Stimulated activated CD8-positive, alpha-beta memory T cell treated with anti-CD3 and anti-CD28 coated beads, Interleukin-15, amount 100 ng/mL, for 4 hours (primary cell): ENCODE measurements at places on chromosomes 13 and 19.
A peak's percentile ranks its signal among the peaks of the same experiment; 100 is the strongest.

DNA sequence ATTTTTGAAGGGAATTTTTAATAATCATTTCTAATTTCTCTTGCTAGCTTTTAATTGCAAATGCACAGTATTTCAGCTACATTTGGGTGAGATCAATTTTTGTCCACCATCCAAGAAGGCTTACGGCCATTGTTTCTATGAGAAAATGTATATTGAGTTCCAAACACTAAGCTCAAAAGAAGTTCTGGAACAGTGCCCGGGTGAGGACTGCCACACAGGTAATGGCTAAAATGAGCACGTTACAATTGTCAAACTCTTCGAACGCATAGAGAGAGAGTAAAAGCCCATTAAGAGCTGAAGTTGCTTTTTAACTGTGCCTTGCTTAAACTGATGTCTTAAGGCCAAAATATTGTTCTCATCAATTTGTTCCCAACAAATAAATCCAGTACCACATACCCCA is 755.0 kb downstream of the DIAPH3 start:
- DNase-seq: no peak

GRCh38 chr19:48625891-48626327 is 6.6 kb downstream of the SPHK2 start:
- no peak for DNase-seq

- no peak for DNase-seq
These were observed 401.7 kb upstream of the HTR2A start for GRCh38 chr13:47298506-47298905.

DNA sequence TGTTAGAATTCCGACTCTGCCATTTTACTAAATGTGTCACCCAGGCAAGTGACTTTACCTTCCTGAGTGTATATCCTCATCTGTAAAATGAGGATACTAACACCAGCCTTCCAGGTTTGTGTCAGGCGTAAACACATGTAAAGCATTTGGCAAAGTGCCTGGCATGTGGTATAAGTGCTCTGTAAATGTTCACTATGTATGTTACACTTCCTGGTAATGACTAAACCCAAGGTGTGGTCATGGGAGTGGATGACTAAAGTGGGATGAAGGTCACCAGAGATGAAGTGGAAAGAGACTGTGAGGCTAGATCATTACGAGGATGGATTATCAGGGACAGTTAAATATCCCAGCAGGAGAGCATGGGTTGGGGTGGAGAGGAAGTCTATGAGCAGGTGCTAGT is 25.6 kb downstream of the DEDD2 start:
- DNase-seq: no peak

- no peak for DNase-seq
These were observed 227.4 kb downstream of the ABCC4 start for GRCh38 chr13:95073747-95074311.

DNA sequence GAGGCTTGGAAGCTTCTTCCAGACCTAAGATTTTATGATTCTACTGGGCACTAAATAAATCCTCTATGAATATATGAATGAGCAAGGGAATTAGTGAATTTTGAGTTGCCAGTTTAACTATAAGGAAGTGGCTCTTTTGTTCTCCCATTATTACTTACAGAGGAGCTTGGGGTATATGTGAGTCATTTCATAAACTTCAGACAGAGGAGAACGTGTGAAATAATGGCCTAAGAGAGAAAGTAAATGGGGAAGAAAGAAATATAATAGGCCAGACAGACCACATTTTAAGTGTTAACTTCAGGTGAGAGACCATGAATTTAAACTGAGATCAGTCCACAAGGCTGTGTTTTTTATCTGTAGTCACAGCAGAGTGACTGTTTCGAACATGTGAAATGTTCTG is 570.9 kb downstream of the GPC6 start:
- DNase-seq: no peak

DNA sequence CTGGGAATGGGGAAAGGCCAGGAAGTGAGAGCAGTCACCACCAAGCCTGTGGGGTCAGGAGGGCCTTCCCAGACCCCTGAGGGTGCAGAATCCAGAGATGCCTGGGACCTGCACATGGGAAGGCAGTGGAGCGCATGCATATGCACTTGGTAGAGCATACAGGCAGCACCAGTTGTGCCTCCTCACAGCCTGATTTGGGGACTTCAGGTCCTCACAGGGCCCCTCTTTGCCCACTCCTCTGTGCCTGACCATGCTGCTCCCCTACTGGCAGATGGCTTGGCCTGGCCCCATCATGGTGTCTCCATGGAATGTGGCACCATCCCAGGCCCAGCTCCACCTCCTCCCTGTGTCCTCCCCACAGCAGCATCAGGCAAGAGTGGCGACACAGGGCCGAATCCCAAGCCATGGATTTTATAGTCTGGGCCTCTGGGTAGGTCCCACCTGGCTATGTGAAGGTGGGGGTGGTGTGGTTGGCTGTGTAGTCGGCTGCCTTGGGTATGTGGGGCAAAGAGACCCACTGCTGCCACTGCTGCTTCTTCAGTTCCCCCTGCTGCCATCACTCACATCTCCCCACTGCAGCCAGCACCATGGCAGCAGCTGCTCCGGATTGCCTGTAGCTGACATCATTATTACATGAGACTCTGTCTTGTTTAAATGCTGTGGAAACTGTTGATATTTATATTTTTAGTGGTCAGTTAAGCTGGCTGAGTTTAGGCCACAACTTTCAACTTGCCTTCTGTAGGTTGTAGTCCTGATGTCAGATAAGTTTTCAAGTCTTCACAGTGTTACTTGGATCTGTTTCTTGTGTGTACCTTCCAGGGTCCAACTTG is 247.0 kb downstream of the GPC6 start:
- DNase-seq: no peak

DNA sequence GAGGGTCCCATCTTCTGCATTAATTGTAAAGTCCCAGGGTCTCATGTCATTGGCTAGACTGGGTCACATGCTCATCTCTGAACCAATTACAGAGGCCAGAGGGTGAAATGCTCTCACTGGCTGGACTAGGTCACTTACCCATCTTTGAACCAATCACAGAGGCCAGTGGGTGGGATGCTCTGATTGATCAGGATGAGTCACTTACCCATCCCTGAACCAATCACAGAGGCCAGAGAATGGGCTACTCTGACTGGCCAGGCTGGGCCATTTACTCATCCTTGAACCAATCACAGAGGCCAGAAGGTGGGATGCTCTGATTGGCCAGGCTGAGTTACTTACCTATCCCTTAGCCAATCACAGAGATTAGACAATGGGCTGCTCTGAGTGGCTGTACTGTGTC is 5.3 kb downstream of the MISP start:
- DNase-seq: no peak

DNA sequence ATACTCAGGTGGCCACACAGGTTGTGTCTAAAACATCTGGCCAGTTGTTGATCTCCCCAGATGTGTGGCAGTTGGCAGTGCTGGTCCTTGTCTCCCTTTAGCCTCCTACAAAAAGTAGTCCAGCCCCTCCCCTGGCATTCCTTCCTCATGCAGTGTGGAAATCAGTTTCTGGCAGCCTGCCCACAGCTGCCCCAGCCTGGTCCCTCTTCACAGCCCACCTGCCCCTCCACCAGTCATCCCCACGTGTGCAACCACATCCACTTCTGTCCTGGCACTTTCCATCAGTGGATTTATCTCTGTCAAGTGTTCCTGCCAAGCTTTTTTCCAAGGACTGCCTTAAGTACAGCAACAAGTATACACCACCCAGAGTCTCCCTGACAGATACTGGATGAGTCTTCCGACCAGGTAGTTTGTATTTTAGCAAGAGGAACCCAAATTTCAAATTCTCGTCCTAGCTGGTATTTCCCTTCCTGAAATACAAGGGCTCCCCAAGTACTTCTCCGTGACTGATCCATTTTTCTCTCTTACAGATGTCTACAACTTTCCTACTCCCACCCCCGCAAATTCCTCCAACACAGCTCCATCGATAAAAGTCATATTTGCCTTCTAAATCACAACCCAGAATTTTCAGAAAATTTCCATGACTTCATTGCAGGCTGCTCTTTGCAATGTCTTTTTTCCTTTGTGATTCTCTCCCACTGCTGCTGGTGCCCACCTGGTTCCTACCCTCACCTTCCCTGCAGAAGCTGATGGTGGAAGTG is 313.5 kb downstream of the FOXO1 start:
- DNase-seq: no peak

GRCh38 chr19:3521104-3521445 is 15.0 kb downstream of the FZR1 start:
- DNase-seq: no peak

GRCh38 chr13:58992478-58993042 is 1171.2 kb downstream of the DIAPH3 start:
- no peak for DNase-seq

GRCh38 chr13:27289011-27289665 is 18.5 kb downstream of the RASL11A start:
- no peak for DNase-seq

GRCh38 chr13:80386002-80386401 is 45.1 kb upstream of the SPRY2 start:
- no peak for DNase-seq

DNA sequence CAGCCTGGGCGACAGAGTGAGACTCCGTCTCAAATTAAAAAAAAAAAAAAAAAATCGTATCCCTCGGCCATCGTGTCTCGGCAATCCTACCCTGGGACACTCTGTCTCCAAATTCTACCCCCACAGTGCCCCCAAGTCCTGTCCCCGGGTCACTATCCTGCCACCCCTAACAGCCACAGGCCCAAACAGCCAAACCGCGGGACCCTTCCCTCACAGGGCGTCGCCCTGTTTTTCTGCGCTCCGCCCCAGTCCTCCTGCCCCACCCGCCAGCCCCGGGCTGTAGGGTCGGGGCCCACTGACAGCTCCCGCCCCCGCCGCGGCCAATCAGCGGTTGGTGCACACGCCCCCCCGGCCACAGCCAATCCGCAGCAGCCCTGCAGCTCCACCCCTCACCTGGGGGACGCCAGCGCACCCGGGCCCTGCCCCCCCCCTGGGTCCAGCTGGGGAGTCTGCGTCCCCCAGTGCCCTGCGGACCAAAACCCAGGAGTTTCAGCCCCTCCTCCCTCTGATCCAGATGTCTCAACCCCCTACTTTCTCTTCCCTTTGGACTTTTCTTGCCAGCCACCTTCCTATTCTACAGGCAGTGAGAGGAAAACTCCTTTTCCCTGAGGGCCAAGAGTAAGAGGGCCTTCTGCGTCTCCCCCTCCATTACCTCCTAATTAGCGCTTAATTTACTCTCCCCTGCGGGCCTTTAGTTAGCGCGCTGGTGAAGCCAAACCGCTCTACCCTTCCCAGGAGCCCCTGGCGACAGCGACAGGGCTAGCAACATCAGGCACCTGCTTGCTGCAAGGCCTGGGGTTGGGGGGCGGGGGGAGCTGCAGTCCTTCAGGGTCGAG is 1.5 kb upstream of the BCAT2 start:
- peak; percentile 17 for DNase-seq

GRCh38 chr13:19957320-19958154 is 990 bp upstream of the ZMYM2 start:
- DNase-seq: peak; percentile 86

GRCh38 chr19:23249911-23250649 is at the start of gene ZNF724:
TSS of gene ZNF724 (minus strand) at chr19:23250394. CDS start at chr19:23250242, 152 bp downstream.
- peak; percentile 71 for DNase-seq

DNA sequence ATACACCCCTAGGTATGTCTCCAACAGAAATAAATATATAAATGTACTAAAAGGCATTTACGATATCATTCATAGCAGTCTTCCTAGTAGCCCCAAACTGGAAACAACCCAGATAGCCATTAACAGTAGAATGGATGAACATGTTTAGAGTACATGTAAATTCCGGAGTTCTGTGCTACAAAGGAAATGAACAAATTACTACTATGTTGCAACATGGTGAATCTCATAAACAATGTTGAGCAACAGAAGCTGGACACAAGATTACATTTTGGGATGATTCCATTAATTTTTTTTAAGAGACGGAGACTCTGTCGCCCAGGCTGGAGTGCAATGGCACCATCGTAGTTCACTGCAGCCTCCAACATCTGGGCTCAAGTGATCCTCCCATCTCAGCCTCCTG is 5.9 kb upstream of the SLC7A10 start:
- no peak for DNase-seq

DNA sequence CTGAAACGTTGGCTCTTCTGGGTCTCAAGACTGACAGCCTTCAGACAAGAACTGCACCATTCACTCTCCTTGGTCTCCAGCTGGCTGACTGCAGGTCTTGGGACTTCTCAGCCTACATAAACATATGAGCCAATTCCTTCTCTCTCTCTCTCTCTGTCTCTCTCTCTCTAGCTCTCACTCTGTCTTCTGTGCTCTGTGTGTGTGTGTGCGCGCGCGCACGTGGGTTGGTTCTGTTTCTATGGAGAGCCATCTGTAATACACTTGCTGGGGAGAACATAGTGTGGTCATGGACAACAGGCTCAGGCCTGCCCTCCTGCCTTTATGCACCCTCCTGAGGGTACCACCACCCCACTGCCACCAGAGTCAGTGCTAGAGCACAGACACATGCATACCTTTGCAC is 13.7 kb upstream of the SERPINE3 start:
- DNase-seq: no peak

DNA sequence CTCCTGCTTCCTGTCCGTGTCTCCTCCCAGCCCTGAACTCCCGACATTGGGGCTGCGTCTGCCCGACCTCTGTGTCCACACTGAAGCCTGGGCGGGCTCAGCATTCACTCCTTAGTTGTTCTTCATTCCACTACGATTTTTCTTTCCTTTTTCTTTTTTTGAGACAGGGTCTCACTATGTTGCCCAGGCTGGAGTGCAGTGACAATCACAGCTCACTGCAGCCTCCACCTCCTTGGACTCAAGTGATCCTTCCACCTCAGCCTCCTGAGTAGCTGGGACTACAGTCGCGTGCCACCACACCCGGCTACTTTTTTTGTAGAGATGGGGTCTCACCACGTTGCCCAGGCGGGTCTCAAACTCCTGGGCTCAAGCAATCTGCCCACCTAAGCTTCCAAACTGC is 23.5 kb upstream of the SIGLEC11 start:
- no peak for DNase-seq

DNA sequence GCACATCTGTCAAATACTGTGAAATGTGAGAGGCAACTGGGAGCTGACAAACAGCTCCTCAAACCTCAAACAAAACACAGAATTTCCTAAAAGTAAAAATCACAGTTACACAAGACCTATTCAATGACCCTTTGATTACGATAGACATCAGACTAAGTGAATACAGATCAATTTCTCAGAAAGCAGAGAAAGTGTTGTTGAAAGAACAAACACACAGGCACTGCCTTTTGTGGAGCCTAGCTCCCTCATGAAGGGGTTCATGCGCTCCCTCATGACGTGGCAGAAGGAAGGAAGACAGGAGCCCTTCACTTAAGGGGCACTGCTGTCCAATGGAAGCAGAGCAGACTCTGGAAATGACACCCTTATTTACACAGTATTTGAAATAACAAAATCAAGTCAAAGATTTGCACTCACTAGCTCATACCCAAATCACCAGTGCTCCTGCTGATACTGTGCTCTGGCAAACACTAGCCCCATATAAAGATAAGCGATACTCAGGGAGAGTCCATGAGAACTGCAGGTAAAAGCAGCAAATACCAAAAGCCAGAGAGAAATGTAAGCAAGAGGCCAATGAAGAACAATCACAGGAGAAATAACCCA is 144.9 kb downstream of the KLF12 start:
- DNase-seq: no peak
